ENCODE measurements at places on chromosomes 5 and 9. TPM values are rescaled to one million over a fixed set of nuclear protein-coding genes. Genes with fewer than 3 reads are reported as not detected.

Gene OMD
- 0.81 TPM for total RNA-seq

Gene HACD4
- total RNA-seq: 5.2 TPM

Gene PRDM9
- total RNA-seq: not detected

Gene HTR4
- total RNA-seq: not detected

Gene IRX2
- total RNA-seq: 16.7 TPM

Gene NPDC1
- not detected for total RNA-seq

GRCh38 chr5:173764332-173765028, 123.7 kb upstream of the CPEB4 start:
- H3K27ac ChIP-seq: peak overlapping the region; percentile 86
- no peaks in the 10 kb centered on the region for H3K27me3 ChIP-seq
- no peak overlapping the region for H3K4me3 ChIP-seq
- H3K4me1 ChIP-seq: peaks cover 19% of the 10 kb centered on the region
- no peaks in the 10 kb centered on the region for H3K36me3 ChIP-seq

- peak; percentile 83 for DNase-seq
- no peaks in the 10 kb centered on the region for H3K27me3 ChIP-seq
- peak overlapping the region; percentile 85 for H3K27ac ChIP-seq
- H3K4me3 ChIP-seq: no peak overlapping the region
- peaks cover 5% of the 10 kb centered on the region for H3K4me1 ChIP-seq
- H3K36me3 ChIP-seq: no peaks in the 10 kb centered on the region
These were observed 17.3 kb upstream of the ANKRD18B start for GRCh38 chr9:33506626-33507370.

DNA sequence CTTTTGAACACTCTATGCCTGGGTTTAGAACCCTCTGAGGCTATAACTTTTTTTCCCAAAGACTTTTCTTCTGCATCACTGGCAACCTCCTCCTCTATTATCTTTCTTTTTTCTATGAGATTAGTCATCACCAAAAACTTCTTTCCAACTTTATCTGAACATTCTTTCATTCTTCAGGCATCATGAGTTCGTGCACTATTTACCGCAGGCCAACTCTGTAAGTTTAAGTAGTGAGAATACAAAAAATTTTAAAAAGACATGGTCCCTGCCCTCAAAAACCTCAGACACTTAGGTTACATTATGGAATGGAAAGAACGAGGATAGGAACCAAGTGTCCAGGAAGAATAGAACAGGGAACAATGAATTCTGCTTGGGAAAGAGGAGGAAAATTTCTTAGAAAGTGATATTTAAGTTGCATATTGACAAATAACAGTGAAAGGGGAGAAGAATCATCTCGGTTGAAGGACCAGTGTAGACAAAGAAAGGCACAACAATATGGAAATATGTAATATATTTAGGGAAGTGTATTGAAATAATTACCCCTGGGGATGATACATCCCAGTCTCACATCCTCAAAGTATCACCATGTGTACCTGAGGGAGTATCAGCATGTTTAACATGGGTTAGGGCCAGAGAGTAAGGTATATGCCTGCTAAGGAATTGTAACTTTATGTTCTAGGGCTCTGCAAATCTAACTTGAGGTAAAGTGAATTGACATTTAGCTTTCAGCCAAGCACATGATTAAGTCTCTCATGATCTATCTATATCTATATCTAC, 196.5 kb upstream of the NREP start:
- peaks cover 35% of the 10 kb centered on the region for H3K4me1 ChIP-seq
- H3K36me3 ChIP-seq: no peaks in the 10 kb centered on the region
- H3K27me3 ChIP-seq: no peaks in the 10 kb centered on the region
- H3K4me3 ChIP-seq: no peak overlapping the region
- H3K27ac ChIP-seq: peak overlapping the region; percentile 87

- H3K4me1 ChIP-seq: no peaks in the 10 kb centered on the region
- no peak overlapping the region for H3K4me3 ChIP-seq
- DNase-seq: no peak
- H3K36me3 ChIP-seq: peaks cover 43% of the 10 kb centered on the region
- no peaks in the 10 kb centered on the region for H3K27me3 ChIP-seq
These were observed 8.1 kb downstream of the HINT1 start for GRCh38 chr5:131156957-131157356.

- no peak for DNase-seq
- H3K27me3 ChIP-seq: no peaks in the 10 kb centered on the region
- H3K36me3 ChIP-seq: no peaks in the 10 kb centered on the region
- H3K4me1 ChIP-seq: peaks cover 4% of the 10 kb centered on the region
- H3K27ac ChIP-seq: no peak overlapping the region
- H3K4me3 ChIP-seq: no peak overlapping the region
These were observed 33.5 kb downstream of the NAIF1 start for GRCh38 chr9:128033609-128034008.

GRCh38 chr5:100771181-100771580, 131.9 kb downstream of the ST8SIA4 start:
- H3K27me3 ChIP-seq: no peaks in the 10 kb centered on the region
- no peak overlapping the region for H3K27ac ChIP-seq
- H3K4me3 ChIP-seq: no peak overlapping the region
- DNase-seq: no peak

DNA sequence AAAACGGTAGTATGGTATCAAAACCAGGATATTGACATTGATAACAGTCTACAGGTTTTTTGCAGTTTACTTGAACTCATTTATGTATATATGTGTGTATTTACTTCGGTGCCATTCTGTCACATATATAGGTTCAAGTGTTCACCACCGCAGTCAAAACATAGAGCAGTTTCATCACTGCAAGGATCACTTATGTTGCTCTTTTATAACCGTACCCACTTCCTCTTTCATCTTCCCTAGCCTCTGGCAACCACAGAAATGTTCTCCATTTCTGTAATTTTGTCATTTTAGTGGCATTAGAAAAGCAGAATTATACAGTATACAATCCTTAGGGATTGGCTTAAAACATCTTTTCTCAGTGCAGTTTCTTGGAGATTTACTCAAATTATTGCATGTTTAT, 90.3 kb downstream of the SH3GL2 start:
- no peak overlapping the region for H3K4me3 ChIP-seq
- no peaks in the 10 kb centered on the region for H3K4me1 ChIP-seq
- DNase-seq: no peak
- H3K36me3 ChIP-seq: no peaks in the 10 kb centered on the region
- no peak overlapping the region for H3K27ac ChIP-seq
- H3K27me3 ChIP-seq: no peaks in the 10 kb centered on the region

DNA sequence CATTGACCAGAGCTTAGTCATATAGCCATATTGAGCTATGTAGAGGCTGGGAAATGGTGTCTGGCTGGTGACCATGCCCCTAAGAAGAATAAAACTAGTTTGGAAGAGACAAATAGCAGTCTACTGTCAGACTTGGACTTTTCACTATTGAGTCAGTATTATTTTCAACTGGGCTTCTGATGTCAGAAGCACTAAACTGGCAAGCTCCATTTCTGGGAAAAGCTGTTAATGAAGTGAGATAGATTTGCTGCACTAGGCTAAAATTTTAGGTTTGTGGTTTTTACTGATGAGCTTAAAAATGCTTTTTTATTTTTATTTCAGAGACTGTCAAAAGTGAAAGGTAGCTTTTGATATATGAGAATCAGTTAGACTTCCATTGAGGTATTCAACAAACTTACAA, 220.2 kb downstream of the RAB3C start:
- peaks cover 3% of the 10 kb centered on the region for H3K27me3 ChIP-seq
- no peak for DNase-seq
- H3K4me1 ChIP-seq: no peaks in the 10 kb centered on the region
- no peaks in the 10 kb centered on the region for H3K36me3 ChIP-seq

DNA sequence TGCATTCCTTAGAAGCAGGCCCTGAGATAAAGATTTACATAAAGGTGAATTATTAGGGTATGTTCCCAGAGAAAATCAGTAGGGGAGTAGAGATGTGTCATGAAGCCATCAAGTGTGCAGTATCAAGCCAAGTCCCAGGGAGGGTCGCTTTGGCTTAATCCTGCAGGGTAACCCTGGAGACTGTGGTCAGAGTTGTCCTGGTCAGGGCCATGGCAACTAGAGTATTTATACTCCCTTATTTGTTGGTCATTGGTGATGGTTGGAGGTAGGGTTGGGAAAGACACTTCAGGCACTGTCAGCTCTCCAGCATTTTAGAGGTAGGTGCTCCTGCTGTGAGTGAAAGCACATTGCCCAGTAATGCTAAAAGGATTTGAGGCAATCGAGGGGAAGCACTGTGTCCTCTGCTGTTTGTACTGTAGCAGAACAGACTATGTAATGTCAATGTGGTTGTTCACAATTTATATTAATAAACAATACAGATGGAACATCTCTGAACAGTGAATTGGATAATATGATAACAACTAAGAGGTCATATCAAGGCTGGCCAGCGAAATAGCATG, 108.9 kb downstream of the GDNF start:
- no peak overlapping the region for H3K27ac ChIP-seq
- H3K4me3 ChIP-seq: no peak overlapping the region
- H3K4me1 ChIP-seq: no peaks in the 10 kb centered on the region
- no peak for DNase-seq
- H3K27me3 ChIP-seq: no peaks in the 10 kb centered on the region

DNA sequence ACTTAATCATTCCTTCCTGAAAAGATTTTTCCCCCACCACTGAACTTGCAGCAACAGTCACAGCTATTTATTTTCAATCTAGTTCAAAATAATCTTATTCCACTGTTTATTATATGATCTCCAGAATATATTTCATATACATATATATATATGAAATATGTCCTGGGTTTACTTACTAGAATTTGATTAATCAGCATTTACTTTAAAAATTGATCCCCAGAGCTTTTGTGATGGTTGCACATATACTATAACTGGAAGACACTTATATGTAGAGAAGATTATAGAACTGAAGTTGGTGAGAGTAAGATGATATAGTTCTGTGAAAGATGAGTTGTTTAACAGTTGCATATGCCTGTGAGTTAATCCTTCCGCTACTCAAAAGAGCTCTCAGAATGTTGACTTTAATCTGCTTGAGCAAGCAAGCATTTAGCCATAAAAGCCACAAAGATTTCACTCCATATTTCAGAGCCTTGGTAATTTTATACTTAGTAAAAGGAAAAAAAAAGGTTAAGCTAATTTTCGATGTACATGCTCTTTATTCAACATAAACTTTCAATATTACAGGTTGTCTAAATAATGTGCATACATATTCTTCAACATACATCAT, 399.3 kb upstream of the CDH9 start:
- H3K27me3 ChIP-seq: no peaks in the 10 kb centered on the region
- no peaks in the 10 kb centered on the region for H3K36me3 ChIP-seq
- no peak overlapping the region for H3K27ac ChIP-seq
- H3K4me3 ChIP-seq: no peak overlapping the region

DNA sequence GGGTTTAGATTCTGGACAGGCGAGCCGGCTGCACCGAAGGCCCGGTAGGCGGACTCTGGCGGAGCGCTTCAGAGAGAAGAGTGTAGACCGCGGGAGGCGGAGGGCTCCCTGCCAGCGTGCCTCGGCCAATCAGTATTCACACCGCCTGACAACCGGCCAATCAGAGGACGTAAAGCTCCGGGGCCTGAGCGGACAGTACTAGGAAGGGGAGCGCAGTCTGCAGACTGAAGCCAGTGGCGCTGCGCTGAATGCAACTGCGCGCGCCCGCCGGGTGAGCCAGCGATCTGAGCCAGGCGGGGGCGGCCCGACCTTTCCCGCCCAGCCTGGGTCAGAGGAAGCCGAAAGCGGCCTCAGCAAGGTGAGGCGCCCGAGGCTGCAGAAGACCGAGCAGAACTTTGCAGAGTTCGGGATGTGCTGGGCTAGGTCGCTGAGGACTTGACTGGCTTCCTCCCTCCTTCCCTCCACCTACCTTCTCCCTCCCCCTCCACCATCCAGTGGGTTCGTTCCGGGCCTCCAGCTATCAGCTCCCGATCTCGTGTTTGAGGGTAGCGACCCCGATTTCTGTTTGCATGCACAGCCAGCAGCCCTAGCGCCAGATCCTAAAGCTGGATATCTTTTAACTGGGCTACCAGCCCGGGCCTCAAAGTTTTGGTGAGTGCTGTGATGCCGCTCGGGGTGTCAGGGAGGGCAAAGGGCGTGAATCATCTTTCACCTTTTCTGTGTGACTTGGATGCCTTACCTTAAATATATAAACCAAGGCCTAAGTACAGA, at the start of gene DMRT2:
Gene DMRT2 (plus strand): TSS at position 233 of the 771 bp plus-strand sequence. CDS start 1,257 bp downstream, outside the sequence.
- H3K27ac ChIP-seq: no peak within 1 kb of the TSS
- DNase-seq: no peak
- H3K4me1 ChIP-seq: no peaks in the 10 kb centered on the region

GRCh38 chr5:8184455-8185063, 315.6 kb downstream of the MTRR start:
- H3K27me3 ChIP-seq: no peaks in the 10 kb centered on the region
- no peaks in the 10 kb centered on the region for H3K36me3 ChIP-seq
- no peak overlapping the region for H3K4me3 ChIP-seq
- H3K4me1 ChIP-seq: no peaks in the 10 kb centered on the region
- H3K27ac ChIP-seq: no peak overlapping the region
- DNase-seq: peak; percentile 36

- H3K27me3 ChIP-seq: no peaks in the 10 kb centered on the region
- no peak overlapping the region for H3K27ac ChIP-seq
- no peaks in the 10 kb centered on the region for H3K36me3 ChIP-seq
- H3K4me3 ChIP-seq: no peak overlapping the region
- no peak for DNase-seq
These were observed 78.8 kb upstream of the STK32A start for GRCh38 chr5:147156012-147156411.

- H3K27ac ChIP-seq: peak overlapping the region; percentile 9
- no peaks in the 10 kb centered on the region for H3K36me3 ChIP-seq
- no peak for DNase-seq
- no peaks in the 10 kb centered on the region for H3K27me3 ChIP-seq
These were observed 43.9 kb downstream of the SH3TC2 start for GRCh38 chr5:149018909-149019443.

GRCh38 chr9:37085233-37085632, 35.1 kb upstream of the ZCCHC7 start:
- H3K4me1 ChIP-seq: no peaks in the 10 kb centered on the region
- H3K27me3 ChIP-seq: no peaks in the 10 kb centered on the region
- DNase-seq: no peak
- 0 out of 2 replicates have a peak, but pooled peaks cover 6% of the 10 kb centered on the region for H3K36me3 ChIP-seq
- H3K27ac ChIP-seq: no peak overlapping the region
- no peak overlapping the region for H3K4me3 ChIP-seq

DNA sequence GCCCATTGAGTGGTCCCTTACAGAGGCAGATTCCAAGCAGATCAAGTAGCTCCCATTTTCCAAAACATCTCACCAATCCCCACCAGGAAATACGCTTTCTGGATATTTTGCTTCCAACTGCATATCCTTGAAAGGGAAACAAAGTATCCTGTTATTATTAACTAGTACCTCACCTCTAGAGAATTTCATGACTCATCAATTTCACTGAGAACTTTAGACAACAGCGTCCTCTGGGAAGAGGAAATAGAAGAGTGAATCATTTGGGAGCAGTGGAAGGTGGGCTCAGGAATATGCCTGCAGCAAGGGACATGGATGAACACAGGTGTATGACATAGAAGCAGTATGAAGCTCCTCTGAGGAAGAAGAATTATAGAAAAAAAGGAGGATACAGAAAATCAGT, 186.7 kb downstream of the MARCHF11 start:
- peak overlapping the region; percentile 70 for H3K27ac ChIP-seq
- H3K4me3 ChIP-seq: no peak overlapping the region
- no peaks in the 10 kb centered on the region for H3K27me3 ChIP-seq

- no peaks in the 10 kb centered on the region for H3K27me3 ChIP-seq
- H3K36me3 ChIP-seq: no peaks in the 10 kb centered on the region
- H3K4me1 ChIP-seq: no peaks in the 10 kb centered on the region
- H3K27ac ChIP-seq: no peak overlapping the region
- no peak overlapping the region for H3K4me3 ChIP-seq
- no peak for DNase-seq
These were observed 359.2 kb downstream of the NR2F1-AS1 start for GRCh38 chr5:93221773-93222172.

- DNase-seq: no peak
- no peak overlapping the region for H3K27ac ChIP-seq
- H3K4me1 ChIP-seq: no peaks in the 10 kb centered on the region
- H3K27me3 ChIP-seq: no peaks in the 10 kb centered on the region
- no peak overlapping the region for H3K4me3 ChIP-seq
- H3K36me3 ChIP-seq: no peaks in the 10 kb centered on the region
These were observed 256.3 kb upstream of the C9orf72 start for GRCh38 chr9:27829621-27830020.

Data from SJSA1 (cell line).